ENCODE measurements at places on chromosomes 1 and 21.

DNA sequence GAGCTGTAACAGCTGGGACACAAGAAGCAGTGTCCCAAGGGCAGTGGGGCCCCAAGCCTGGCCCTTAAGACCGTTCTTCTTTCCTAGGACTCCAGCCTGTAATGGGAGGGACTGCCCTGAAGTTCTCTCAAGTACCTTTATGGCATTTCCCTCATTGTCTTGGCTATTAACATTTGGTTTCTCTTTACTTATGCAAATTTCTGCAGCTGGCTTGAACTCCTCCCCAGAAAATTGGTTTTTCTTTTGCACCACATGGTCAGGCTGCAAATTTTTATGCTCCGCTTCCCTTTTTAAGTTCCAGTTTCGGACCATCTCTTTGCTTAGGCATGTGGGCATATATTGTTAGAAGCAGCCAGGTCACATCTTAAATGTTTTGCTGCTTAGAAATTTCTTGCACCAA is 3.1 kb upstream of the MROH9 start:
- peak; percentile 76 for DNase-seq

DNA sequence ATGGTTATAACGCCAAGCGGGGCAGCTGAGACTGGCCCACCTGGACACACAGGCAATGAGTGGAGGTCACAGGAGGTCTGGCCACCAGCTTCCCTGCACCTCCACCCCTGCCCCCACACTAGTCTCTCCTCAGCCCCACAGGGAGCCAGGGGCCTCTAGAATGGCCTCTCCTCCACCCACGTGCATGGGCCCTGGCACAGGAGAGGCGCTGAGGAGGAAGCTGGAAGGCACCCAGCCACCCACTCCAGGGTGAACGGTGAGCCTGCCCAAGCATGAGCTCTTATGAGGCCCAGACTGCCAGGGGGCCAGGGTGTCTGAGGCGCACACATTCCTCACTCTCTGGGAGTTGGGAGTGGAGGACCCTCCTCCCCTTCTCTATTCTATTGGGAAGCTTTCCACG is 22.2 kb downstream of the LRP8 start:
- no peak for DNase-seq

GRCh38 chr1:234907940-234908405 is 220.7 kb downstream of the TOMM20 start:
- no peak for DNase-seq

DNA sequence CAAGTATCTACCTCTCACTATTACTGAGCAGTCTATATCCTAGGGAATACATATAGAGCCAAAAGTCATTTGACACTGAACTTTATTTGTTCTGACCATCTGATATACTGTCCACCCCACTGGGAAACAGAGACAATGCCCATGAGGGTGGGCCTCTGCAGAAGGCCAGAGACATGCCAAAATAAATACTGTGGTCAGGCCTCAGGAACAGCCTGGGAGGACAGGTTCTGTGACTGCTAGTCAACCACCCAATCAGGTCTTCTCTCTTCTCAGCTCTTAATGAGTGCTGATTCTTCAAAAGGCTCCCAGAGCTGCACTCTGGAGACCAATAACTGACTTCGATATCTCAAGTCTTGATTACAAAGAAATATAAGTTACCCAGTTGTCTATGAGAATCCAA is 5.5 kb upstream of the ANKRD35 start:
- no peak for DNase-seq

Measured in NAMALWA (cell line).